ENCODE measurements at places on chromosomes 7 and 10. TPM values are rescaled to one million over a fixed set of nuclear protein-coding genes. Genes with fewer than 3 reads are reported as not detected.
A peak's percentile ranks its signal among the peaks of the same experiment; 100 is the strongest.

- no peak for DNase-seq
These were observed 49.6 kb upstream of the UBE3C start for GRCh38 chr7:157089100-157089610.

DNA sequence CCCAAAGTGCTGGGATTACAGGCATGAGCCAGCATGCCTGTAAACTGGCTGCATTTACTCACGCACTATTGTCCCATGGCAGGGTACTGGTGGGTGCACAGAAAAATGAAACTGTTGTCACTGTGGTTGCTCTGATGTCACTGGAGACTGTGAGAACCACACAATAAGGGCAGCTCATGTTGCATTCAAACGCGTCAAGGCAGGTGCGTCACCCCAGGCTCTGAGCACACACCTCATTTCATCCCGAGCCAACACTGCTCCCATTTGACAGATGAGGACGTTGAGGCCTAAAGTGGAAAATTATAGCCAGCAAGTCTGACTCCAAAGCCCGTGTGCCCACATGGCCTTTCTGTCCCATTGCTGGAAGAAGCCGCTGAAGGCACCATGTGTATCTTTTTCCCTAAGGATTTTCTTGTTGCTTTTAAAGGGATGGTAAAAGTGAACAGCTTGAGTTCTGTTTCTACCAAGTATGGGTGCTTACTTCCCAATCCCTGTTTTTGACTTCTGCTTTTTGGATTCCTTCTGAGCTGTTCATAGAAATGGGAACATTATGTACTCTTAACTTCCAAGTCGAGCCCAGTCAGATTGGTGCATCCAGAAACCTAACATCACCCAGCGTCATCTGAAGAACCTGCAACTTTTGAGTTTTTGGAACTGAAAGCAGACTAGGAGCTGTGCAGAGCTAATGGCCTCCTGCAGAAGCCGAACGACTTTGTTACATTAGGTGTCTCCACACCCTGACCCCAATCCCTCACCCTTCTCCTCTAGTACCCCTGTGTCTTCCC, 60.1 kb upstream of the CARD11 start:
- DNase-seq = no peak

- DNase-seq = no peak
These were observed 214.9 kb downstream of the JAZF1 start for GRCh38 chr7:27965650-27966049.

DNA sequence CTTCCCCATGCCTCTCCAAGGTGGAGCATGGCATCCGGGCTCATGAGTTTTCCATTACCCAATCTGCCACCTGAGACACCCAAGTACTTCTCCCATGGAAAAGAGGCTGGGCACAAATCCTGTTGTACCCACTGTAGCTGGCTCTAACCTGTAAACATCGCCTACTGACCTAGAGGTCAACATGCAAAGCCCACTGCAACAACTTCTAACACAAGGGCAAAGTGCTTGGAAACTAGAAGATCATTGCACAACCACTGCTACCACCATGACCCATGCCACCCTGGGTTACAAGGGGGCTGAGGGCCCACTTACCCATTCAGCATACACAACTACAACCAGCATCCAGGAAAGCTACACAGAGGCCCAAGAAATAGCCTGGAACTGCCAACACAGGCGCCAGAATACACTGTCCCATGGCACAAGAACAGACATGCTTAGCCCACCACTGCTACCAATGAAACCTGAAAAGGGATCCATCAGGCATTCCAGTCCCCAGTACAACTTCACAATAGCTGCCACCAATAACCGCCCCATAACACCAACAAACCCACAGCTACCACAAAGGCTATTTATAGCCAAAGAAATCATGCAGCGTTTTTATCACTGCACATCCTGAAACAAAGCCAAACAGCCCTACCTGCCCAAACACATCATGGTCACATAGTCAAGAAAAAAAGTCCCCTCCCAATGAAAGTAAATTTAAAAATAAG, 63.4 kb downstream of the RNF32 start:
- DNase-seq = no peak

DNA sequence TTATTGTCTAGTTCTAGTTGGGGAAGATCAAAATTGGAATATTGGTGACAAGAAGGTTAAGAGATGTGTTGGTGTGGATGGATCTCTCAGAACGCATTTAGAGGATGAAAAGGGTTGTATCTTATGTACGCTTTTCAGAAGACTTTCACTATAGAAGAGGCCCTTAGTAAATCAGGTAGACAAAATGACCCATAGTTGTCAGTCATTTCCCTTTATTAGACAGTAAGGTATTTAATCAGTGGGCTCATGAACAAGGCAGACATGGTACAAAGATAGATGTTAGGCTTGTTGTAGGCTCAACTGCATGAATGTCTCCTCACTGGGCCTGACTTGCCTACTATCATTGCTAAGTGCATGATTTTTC, 359.2 kb downstream of the PHF14 start:
- no peak for DNase-seq

DNA sequence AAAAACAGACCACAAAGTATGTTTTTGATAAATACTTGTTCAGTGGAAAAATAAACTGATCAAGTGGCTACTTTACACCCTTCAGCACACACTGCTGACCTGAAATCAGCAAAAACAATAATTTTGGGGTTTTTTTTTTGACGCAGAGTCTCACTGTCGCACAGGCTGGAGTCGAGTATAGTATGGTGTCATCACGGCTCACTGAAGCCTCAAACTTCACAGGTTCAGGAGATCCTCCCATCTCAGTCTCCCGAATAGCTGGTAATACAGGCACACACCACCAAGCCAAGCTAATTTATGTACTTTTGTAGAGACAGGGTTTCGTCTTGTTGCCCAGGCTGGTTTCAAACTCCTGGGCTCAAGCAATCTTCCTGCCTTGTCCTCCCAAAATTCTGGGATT, 30.6 kb downstream of the TARP start:
- DNase-seq = no peak

GRCh38 chr10:92395271-92395670, 104.3 kb downstream of the MARCHF5 start:
- no peak for DNase-seq

DNA sequence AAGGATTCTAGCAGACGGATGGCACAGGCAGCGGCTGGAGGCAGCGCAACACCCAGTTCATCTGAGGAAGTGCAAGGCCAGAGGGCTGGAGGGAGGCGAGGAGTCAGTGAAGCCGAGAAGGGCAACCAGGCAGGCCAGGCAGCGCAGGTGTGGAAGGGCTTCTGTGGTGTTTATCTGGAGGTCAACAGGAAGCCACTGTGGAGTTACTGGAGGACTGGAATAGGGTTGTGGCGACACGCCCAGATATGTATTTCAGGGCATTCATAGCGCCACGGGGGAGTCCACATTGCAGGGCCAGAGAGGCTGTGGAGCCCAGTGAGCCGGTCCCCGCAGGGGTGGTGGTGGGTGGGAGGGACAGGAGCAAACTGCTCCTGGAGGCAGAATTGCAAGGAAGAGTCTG, 150.6 kb downstream of the CDH23 start:
- no peak for DNase-seq

DNA sequence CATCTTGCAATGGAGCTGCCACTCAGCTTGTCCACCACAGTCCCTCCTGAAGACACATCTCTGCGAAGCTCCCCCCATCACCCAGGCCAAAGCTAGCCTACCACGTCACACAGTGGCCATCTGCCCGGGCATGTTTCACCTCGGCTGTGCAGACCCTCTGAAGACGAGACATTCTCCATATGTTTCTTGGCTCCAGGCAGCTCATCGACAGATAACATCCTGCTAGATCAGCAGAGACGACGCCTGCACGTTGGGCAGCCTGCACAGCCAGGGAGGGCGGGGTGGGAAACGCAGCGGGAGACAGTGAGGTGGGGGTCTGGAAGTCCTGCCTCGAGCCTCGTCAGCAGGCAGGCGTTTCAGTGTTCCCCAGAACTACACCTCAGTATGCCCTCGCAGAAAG, 53.0 kb downstream of the PTPRN2 start:
- no peak for DNase-seq

- DNase-seq = peak; percentile 68
These were observed 33.3 kb upstream of the XPNPEP1 start for GRCh38 chr10:109956454-109957091.

GRCh38 chr10:102114861-102115618, 5.1 kb downstream of the LDB1 start:
- DNase-seq = peak; percentile 86

- no peak for DNase-seq
These were observed 3.6 kb downstream of the VOPP1 start for GRCh38 chr7:55568613-55569268.

GRCh38 chr10:88500656-88501055, 82.5 kb downstream of the RNLS start:
- DNase-seq = no peak

GRCh38 chr7:128204455-128204854, 36.6 kb upstream of the LEP start:
- no peak for DNase-seq

DNA sequence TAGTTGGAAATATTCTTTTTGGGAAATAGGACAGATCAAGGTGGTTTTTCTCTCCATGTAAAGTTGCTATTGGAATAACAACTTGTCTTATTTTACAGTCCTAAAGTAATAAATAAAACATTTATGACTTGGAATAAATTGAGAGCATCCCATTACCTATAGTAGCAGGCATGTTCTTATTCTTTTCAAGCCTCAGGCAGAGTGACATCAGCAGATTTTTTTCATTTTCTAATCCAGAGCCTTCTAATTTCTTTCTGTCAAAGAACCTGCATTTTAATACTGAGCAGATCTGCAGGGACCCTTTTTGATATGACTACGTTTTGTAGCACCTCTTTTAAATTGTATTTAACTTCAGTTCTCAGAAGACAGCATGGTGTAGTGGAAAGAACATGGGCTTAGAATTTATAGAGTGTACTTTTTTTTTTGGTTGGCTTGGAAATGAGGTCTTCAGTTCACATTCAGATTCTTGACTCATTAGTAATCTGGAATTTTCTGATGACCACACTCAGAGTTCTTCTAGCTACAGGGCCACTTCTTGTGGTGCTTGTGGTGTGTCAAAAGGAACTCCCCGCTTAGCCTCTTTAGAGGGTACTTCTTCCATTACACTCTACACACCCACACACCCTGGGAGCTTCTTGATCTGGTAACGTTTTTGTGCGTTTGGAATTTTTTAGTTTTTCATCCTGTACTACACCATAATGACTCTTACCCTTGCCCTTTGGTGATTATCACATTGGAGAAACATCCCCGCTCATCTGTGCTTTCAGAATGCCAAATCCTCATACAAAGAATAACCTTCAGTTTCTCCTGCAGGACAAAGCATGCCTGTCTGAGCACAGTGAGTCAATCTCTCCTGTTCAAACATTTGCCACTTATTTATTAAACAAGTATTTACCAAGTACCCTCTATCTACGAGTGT, 34.6 kb downstream of the AGK start:
- DNase-seq = no peak

DNA sequence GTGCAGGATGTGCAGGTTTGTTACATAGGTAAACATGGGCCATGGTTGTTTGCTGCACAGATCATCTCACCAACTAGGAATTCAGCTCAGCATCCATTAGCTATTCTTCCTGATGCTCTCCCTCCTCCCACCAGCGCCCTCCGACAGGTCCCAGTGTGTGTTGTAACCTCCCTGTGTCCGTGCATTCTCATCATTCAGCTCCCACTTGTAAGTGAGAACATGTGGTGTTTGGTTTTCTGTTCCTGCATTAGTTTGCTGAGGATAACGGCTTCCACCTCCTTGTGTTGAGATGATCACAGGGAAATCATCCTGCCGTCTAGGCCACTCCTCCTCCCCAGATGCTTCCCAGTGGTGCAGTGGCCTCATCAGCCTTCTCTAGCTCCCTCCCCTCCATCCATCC, 261.6 kb upstream of the GALNT17 start:
- DNase-seq = no peak

DNA sequence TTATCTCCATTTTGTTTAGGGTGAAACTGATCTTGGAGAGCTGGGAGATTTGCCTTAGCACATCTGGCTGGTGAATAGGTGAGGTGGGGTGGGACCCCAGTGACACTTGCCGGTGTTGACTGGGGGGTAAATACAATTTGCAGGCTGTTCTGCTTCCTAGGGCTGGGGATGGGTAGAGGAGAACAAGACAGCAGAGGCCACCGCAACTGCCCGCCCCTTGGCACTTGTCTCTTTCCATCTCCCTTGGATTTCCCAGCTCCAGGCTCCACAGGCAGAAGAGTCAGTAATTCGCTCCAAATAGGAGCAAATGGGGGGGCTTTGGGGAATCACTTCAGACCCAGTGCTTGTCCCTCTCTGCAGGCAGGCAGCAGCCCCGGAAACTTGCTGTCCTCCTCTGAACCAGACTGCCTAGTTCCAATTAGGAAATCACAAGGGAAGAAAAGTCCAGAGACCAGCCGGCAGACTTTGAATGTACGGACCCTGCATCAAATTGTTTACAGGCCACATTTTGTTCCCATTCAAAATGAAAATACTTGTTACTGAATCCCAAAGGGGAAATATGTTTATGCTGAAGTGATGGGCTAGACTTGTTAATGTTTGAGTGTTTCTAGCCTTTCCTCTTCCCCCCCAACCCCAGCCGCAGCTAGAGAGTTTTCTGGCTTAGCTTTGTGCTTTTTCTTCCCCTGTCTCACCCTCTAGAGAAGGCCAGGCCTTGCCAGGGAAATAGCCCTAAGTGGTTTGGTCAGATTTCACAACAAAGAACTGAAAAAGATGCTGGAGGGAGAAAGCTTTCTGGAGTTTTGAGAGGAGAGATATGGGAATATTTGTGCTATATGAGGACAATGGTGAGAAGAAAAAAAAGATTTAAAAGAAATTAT, 10.0 kb upstream of the INPP5F start:
- no peak for DNase-seq

TMEM236 gene
- total RNA-seq = not detected

SPDYE16 gene
- 0.15 TPM for total RNA-seq

PNLIPRP1 gene
- total RNA-seq = not detected

ARHGEF5 gene
- total RNA-seq = 24.4 TPM

PITX3 gene
- total RNA-seq = not detected

TYW1B gene
- 2.5 TPM for total RNA-seq
